Activated CD4-positive, alpha-beta T cell treated with anti-CD3 and anti-CD28 coated beads for 4 hours (primary cell): ENCODE measurements at places on chromosomes 11 and 22.

DNA sequence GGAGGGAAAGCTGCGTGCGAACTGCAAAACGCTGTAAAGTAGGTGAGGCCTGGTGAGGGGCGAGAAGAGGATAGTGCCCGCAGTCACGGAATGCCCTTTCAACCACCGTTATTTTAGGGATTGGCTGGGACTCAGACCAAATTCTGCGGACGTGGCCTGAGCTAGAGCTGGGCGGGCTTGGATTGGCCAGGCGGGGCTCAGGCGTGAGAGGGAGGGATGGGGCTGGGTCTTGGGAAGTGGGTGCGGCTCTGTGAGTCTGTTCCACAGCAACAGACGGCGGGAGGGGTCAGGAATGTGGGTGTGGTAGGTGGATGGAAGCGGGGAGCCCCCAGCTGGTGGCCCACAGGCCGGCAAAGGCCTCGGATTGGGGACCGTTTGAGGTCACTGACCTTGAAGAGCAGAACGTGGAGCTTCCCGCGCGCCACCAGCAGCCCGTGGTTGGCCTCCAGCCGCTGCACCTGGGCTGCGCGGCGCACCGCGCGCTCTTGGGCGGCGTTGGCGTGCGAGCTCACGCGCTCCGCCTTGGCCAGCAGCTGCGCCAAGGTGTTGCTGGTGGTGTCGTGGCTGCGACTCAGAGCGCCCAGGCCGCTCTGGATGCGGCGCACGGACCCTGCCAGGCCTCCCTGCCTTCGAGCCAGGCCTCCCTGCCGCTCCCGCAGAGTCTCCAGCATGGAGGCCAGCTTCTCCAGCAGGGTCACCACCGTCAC, 444 bp downstream of the CAVIN3 start:
- no peak for DNase-seq

GRCh38 chr11:84924154-84924692, 702.9 kb downstream of the DLG2 start:
- DNase-seq, result no peak

GRCh38 chr11:72228229-72228843, 3.8 kb downstream of the INPPL1 start:
- DNase-seq, result no peak

- no peak for DNase-seq
These were observed 62.5 kb downstream of the SMIM38 start for GRCh38 chr11:69218271-69218682.

DNA sequence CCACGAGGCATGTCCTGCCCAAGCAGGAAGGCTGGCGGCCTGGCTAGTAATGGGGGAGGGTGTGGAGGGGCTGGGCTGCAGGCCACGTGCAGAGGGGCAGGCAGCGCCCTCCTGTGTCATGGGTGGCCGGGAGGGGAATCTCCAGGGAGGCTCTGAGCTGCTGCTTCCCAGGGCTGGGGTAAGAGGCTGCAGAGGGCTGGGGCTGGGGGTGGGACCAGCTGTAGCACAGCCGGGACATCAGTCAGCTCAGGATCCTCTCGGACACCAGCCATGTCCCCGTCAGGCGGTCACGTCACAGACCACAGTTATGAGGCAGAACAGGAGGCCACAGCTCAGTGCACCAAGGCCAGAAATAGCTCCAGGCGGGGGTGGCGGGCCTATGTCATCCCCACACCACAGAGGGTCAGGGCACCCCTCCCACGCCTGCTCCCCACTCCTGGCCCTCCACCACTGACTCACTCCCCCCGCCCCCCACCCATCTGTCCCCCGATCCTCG, 21.1 kb downstream of the RTN4R start:
- DNase-seq, result no peak

DNA sequence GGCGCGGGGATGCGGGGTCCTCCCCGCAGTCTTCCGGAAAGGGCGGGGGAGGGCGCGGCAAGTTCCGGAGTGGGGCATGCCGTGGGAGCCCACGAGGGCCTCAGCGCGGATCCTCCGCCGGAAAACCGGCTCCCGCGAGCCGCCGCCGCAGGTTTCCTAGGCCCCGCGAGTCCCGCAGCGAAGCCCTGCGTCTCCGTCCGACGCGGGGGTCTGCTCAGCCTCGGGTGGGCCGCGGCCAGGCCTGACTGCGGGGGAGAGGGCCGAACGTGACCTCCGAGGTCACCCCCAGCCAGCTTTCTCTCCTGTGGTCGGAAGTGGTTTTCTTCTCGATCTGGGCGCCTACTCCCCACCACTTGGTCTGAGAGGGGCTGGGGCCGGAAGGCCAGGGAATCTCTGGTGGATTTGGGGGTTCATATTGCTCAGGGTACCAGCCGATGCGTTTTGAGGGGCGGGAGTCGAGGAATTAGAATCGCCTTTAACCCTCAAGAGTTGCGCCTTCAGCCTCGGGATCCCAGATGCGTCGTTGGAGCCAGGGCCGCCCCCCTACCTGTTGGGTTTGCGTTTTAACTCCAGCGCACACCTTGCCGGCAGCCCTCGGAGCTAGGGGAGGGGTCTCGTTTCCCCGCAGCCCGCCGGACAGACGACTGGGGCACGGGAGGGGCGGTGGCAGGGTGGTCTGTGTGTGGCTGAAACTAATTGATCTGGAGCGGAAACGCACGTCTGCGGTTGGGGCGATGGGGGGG, 3.6 kb upstream of the CCND1 start:
- no peak for DNase-seq

DNA sequence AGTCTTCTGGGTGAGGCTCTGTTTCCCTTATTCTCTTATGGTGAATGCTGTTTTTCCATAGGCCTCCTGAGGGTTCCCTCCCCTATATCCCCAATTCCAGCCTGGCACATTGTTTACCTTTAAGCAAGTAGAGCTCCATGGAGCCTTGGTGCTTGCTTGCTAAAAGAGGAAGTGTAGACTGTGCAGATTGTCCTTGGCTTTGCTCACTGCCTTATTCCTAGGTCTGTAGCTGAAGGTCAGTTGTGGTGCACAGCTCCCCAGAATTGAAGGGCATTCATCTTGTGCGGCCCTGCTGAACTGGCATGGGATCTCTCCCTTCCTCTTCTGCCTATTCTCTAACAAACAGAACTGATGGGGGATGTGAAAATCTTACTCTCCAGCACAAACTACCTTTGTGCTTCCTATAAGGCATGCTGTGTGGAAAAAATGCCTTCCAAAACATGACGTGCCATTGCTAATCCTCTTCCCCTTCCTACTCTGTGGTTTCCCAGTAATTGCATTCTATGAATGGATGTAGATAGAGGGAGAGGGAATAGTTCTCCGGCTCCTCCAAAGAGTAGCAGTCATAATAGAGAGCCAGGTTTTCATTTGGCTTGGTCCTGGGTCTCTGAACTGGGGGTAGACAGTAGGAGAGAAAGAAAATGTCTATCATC, 34.2 kb upstream of the PLET1 start:
- no peak for DNase-seq

DNA sequence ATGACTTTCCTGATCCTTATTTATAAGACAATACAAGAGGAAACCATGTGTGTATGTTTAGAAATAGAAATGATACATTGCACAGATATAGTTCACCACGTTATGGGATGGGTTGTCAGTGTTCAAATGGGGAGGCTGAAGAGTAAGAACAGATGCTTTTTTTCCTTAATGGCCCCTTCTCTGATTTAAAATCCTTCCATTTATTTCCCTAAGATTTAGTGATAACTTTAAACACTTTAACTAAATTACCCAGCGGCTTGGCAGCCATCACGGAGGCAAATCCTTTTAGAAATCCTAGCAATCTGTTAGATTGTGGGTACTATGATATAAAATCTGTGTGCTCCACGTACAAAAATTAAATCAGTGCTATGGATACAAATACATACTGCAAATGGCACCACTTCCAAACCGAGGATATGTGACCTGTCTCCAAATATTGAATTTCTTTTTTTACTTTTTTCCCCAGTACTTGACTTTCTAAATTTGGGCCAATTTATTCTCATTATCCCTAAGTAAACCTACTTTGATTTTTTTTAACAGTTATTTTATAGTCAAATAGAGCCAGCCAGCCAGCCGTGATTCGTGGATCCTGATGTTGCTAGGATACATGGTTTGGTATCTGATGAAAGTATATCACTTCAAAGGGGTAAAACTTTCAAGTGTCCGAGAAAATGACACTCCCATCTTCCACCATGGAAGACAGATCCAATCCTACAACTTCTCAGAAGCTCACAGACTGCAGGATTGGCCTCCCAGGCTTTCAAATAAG, 46.1 kb downstream of the BDNF start:
- no peak for DNase-seq

GRCh38 chr11:28592141-28592540, 484.0 kb downstream of the METTL15 start:
- no peak for DNase-seq
